Non-pigmented ciliary epithelial cell (primary cell): ENCODE measurements at places on chromosomes 2 and 18.

DNA sequence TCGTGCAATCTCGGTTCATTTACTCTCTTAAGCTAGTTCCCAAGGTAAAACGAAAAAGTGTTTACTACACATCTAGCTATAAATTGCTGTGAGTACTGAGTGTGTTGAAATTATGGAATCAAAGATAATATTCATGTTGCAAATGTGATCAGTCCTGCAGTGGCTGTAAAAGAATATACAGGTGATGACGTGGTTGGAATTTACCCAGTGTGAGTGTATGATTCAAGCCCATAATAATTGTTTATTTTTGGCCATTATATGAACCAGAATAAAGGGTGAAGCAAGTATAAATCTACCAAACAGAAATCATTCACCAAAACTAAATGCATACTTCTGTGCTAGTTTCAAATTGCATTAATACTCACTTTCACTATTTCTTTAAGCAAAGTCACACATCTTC lies 1363.6 kb upstream of the CHAC2 start:
- no peak for DNase-seq

DNA sequence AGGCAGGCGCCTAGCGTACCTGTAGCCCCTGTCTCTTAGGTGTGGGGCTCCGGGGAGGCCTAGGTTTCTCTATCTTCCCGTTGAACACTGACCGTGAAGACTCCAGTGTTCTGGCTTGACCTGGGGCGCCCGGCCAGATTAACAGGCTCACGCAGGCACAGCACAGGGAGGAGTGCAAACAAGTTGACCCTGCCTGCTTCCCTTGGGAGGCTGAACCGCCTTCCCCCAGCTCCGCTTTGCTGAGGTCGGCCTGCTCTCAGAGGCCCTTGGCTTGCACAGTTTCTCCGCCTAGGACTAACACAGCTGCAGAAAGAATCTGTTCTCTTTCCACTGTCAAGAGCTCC lies 567 bp downstream of the PCYOX1 start:
- DNase-seq = no peak

DNA sequence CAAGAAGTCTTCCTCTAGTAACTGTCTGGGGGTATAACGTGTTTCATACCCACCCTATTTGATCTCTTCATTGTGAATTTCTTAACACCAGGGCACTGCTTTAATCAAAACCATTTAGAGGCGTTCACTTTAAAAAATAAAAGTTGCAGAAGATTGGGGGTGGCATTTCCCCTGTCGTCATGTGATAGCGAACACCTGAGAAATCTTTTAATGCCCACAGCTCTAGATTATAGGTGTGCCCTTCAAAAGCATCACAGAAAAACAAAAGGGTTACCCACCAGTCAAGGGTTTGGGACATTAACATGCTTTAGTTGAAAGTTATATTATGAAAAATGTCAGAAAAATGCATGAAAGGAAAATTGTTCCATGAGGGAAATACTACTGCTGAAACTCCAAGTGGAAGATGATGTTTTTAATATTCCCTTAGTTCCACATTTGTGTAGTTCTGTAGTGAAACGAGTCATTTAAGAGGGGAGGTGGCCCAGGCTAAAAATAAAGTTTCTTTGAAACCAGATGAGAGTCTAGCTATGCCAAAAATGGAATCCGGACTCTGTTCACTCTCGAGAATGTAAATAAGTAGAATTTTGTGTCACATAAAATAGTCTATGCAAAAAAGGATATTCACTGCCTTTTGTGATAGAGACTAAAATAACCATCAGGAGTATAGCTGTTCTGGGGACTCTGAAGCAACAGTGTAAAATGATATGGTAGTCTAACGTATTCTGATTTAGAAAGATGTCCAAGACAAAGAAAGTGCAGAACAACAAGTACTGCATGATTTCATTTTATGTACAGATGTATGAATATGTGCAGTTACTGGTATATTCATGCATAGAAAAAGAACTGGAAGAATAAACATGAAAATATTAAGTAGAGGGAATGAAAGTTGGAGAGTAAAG lies 95.3 kb downstream of the TMEM247 start:
- no peak for DNase-seq

- DNase-seq = no peak
Observed at GRCh38 chr18:22935431-22935830, 2.3 kb downstream of the RBBP8 start.

GRCh38 chr18:2104620-2105462 lies 466.5 kb downstream of the METTL4 start:
- DNase-seq = no peak

GRCh38 chr2:187329586-187329985 lies 118.5 kb downstream of the CALCRL start:
- DNase-seq = no peak

DNA sequence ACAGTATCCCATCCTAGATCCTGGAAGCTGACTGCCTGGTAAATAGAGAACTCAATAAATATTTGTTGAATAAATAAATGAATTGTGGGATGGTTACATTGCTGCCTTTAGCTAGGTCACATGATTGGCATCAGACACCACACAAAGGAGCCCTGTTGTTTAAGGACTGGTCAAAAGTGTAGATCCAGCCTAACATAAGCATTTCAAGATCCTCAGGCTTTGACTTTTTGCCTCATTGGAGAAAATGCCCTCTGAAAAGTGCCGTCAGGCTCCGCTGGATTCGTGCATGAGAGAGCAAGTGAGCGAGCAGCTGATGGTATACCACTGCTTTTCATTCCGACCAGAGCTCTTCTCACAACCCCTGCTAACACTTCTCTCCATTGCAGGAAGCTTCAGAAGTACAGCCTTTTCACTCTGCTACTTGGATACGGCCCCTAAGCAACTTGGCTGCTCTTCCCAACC lies 1.3 kb upstream of the ZNF24 start:
- DNase-seq = no peak
